ENCODE measurements at places on chromosomes 1 and 21.
A peak's percentile ranks its signal among the peaks of the same experiment; 100 is the strongest.

GRCh38 chr1:234942012-234942332 lies 186.7 kb downstream of the TOMM20 start:
- DNase-seq, result no peak

GRCh38 chr1:202587859-202588485 lies 122.3 kb downstream of the SYT2 start:
- no peak for DNase-seq

GRCh38 chr1:78840453-78841271 lies 165.9 kb downstream of the ADGRL4 start:
- DNase-seq, result no peak

GRCh38 chr1:204453141-204453772 lies 41.3 kb downstream of the PIK3C2B start:
- peak; percentile 48 for DNase-seq

GRCh38 chr1:149995927-149996326 lies 14.6 kb downstream of the OTUD7B start:
- no peak for DNase-seq

GRCh38 chr1:32082022-32082421 lies 9.3 kb downstream of the TMEM39B start:
- no peak for DNase-seq

- no peak for DNase-seq
These were observed 75.3 kb upstream of the ARTN start for GRCh38 chr1:43858324-43858723.

GRCh38 chr1:181643631-181644030 lies 160.3 kb downstream of the CACNA1E start:
- DNase-seq, result no peak

DNA sequence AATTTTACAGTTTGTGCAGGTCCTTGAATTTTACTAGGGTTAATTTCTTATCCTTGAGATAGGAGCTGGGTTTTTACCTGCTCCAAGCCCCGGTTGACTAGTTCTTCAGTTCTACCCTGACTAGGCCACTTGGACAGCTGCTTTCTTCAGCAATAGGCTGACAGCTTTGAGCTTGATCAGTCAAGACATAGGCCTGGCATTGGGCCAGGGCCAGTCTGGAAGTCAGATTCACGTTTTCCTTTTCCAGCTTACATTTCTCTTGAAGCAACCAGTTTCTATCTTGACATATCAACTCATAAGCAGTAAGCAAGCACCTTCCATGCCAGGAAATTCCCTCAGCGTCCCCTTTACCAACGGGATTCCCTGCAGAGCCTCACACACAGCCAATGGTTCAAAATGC lies 63.7 kb upstream of the AJAP1 start:
- no peak for DNase-seq

- no peak for DNase-seq
These were observed 5.8 kb upstream of the IKBKE start for GRCh38 chr1:206464456-206464964.

DNA sequence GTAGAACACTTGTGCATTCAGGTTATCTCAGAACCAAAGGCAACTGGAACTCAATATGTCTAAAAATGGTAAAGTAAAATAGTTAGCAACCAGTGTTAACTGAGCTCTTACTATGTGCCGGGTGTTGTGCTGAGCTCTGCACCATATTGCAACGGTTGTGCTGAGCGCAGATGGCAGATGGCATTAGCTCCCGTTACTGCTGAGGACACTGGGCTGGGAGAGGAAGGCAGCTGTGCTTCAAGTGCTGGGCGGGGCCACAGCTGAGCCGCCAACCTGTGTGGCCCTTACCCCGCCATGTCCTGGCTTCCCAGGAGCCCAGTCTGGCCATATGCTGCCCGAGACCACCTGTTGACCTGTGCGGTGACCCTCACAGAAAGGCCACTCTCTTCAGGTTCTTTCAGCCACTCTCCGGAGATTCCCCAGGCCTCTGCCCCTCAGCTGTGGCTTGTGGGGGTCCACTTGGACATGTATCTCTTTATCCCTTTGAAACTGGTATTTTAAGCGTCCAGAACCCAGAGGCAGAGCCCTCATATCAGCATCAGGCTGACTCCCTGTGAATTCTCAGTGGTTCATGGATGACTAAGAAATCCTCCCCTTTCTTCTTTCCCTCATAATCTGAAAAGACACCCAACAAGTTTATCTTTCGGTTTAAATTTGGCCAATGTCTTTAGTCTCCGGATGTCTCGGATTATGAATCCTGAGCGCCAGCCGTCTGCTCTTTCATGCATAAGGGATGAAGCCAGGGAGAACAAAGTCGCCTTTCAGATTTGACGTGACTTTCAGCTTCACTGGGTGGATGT lies 26.4 kb downstream of the LDLRAP1 start:
- no peak for DNase-seq

- DNase-seq, result no peak
These were observed 71.6 kb upstream of the IFFO2 start for GRCh38 chr1:19028110-19028509.

DNA sequence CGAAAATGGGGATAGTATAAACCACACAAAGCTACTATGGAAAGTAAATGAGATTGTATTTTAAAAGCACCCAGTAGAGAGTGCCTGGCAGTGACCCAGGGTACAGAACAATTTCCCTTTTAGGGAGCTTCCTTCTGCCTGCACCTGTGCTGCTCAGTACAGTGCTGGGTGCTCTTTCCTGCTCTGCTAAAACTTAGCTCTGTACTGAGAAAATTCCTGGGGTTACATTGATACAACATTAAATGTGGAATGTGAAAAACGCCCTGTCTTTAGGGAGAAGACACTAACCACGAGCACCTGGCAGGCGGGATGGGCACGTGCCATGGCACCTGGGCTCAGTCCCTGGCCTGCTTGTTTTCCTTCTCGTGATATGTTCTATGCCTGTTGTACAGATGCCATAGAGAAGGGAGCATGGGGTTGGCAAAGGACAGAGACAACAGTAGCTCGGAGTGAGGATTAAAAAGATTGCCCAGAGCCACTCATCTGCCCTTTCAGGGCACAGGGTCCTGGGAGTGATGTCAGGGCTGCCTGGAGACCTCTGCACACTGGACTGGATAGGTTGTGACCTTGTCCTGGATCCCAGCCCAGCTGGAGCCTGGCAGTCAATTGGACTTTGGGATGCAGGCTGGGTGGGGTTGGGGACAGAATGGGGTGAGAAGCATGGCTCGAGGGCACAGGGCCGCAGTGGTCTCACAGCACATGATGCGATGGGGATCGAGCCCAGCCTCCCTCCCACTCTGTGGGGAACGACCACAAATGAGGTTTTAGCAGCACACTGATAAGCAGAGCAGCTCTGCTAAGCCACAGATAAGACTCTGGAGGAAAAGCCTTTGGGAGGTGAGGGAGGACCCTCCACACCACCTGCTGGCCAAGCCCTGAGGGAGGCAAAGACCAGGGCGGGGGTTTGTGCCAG lies 4.2 kb downstream of the SPATA46 start:
- no peak for DNase-seq

GRCh38 chr1:229132106-229132443 lies 138.8 kb upstream of the RAB4A start:
- no peak for DNase-seq

DNA sequence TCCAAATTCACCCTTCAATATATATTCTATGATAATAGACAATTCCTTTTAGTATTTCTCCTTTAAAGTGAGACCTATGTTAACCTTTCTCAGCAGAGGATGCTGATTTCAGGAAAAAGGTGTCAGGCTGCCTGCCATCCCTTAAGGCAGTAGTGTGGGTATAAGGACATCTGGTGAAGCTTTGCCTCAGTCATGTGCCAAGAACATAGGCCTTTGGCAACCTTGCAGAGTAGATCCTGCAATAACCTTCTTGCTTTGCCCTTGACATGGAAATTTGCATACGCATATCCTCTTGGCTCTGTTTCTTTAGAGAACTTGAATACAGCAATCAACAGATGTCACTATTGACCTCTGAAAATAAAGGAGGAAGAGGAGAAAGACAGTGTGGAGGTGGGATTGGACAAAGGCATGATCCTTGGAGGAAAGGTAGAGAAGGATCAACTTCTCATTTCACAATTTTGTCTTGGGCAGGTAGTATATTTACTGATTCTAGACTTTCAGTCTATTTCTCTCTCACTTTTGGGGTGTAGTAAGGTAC lies 21.1 kb upstream of the ZRANB2 start:
- DNase-seq, result no peak

- DNase-seq, result peak; percentile 59
These were observed 63.1 kb downstream of the PTPRC start for GRCh38 chr1:198701766-198702539.

DNA sequence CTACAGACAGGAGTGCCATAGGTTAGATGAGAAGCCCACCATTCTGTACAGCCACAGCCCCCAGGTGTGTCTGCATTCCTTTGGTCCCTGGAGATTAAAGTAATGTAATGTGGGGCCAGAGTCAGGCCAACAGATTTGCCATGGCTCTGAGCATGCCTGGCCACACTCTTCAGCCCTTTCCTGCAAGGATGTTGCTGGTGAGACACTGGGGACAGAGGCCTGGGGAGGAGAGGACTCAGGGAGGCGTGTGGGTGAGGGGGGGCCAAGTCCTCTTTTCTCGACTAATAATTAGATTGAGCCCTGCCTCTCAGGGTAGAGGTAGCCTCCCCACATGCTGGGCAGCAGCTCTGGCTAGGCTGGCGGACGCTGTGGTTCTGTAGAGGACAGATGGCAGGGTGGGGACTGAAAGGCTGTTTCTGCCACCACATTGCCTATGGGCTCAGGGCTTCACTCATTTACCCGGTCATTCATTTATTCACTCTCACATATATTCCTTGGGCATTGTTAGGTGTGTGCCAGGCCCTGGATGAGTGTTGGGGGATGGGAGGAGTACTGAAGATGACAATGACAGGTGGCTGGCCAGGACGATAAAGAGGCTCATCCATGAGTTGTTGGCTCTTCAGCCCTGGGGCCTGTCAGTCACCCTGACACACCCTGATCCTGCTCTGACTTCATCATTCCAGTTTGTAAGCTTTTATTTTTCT lies 7.1 kb upstream of the PRCC start:
- no peak for DNase-seq

- no peak for DNase-seq
These were observed 60.4 kb upstream of the NEK7 start for GRCh38 chr1:198096390-198096789.

DNA sequence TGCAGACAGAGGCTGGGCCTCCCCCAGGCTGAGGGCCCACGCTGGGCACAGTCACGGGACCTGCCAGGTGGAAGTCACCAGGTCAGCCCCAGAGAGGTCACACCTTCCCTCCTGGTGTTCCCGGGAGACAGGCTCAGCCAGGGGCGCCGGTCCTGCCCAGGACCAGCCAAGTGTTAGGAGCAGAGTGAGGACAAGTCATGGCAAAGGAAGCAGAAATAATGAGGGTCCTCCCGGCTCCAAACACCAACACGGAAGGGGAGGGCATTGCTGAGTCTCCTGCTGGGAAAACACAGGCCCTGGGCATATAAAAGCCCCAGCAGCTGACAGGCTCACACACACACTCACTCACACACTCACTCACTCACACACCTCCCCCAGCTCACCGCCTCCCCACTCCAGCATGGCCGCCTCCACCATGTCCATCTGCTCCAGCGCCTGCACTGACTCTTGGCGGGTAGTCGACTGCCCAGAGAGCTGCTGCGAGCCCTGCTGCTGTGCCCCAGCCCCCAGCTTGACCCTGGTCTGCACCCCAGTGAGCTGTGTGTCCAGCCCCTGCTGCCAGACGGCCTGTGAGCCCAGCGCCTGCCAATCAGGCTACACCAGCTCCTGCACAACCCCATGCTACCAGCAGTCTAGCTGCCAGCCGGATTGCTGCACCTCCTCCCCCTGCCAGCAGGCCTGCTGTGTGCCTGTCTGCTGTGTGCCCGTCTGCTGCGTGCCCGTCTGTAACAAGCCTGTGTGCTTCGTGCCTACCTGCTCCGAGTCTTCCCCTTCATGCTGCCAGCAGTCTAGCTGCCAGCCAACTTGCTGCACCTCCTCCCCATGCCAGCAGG lies at the start of gene KRTAP10-10:
Gene KRTAP10-10, plus strand, starts transcription at position 339 of the 833 bp plus-strand sequence. Its CDS starts 62 bp downstream, at position 401.
- no peak for DNase-seq

- DNase-seq, result no peak
These were observed 3.8 kb downstream of the DNASE2B start for GRCh38 chr1:84402060-84402459.

DNA sequence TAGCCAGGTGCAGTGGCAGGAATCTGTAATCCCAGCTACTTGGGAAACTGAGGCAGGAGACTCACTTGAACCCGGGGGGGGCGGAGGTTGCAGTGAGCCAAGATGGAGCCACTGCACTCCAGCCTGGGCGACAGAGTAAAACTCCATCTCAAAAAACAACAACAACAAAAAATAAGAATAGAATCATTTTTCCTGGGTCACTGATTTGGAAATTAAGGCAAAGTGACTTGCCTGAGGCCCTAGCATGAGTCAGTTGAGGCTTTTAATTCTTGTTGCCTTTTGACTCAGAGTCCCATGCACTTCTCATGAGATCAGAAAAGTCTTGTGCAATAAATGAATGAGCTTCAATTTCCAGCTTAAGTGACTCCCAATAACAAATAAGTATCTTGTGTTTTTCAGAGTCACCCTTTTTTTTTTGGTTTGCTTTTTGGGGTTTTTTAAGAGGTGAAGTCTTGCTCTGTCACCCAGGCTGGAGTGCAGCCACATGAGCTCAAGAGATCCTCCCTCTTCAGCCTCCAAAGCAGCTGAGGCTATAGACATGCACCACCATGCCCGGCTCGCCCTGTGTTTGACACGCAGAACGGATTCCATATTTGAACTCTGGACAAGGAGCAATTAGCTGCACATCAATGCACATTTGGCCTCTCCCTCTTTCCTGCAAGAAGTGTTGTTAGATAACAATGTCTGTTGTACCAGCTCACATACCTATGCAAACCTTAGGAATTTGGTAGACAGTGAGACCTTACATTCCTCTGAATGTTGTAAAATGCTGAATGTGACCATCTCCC lies 3.4 kb upstream of the PLEKHM2 start:
- no peak for DNase-seq

DNA sequence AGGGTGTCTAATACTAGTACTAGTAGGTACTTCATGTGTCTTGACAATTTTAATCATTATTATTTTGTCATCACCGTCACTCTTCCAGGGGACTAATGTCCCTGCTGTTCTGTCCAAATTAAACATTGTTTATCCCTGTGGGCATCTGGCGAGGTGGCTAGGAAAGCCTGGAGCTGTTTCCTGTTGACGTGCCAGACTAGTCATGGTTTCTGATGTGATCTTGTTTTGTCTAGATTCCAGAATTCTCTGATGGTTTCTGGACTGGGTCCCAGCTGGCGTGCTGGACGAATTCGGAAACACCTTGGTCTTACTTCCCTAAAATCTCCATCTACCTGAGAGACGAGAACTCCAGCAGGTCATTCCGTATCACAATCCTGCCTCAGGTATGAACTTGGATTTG lies 66.1 kb upstream of the FAM3B start:
- peak; percentile 61 for DNase-seq

Data from NCI-H2081 (cell line).